ENCODE measurements at places on chromosomes 12 and 14. TPM values are rescaled to one million over a fixed set of nuclear protein-coding genes. Genes with fewer than 3 reads are reported as not detected.

OAS2 gene
- total RNA-seq = 0.08 TPM

DACT1 gene
- 0.47 TPM for total RNA-seq

ABHD12B gene
- not detected for total RNA-seq

APOF gene
- not detected for total RNA-seq

DNAJC22 gene
- 22.9 TPM for total RNA-seq

CLEC6A gene
- total RNA-seq = not detected

KRT6C gene
- not detected for total RNA-seq

GPRC5A gene
- 256 TPM for total RNA-seq

ARG2 gene
- 1.8 TPM for total RNA-seq

KTN1 gene
- 131 TPM for total RNA-seq

OASL gene
- 1.7 TPM for total RNA-seq

AQP2 gene
- total RNA-seq = not detected

CMA1 gene
- not detected for total RNA-seq

FAM222A gene
- total RNA-seq = 6.0 TPM

CD27 gene
- not detected for total RNA-seq

RFLNA gene
- total RNA-seq = 0.24 TPM

KRT82 gene
- not detected for total RNA-seq

BCL11B gene
- total RNA-seq = 0.44 TPM

FKBP3 gene
- total RNA-seq = 119 TPM

SMIM41 gene
- not detected for total RNA-seq

LRRIQ1 gene
- total RNA-seq = 1.0 TPM

FGD6 gene
- 16.0 TPM for total RNA-seq

PIANP gene
- 0.96 TPM for total RNA-seq

USP44 gene
- 0.09 TPM for total RNA-seq

TSPAN9 gene
- total RNA-seq = 38.5 TPM

FSCB gene
- total RNA-seq = not detected

GDF3 gene
- total RNA-seq = not detected

Data from A549 treated with dexamethasone at 1 μM for 4 hours (cell line).